Renal cortical epithelial cell (primary cell): ENCODE measurements at places on chromosomes 4 and X. TPM values are rescaled to one million over a fixed set of nuclear protein-coding genes. Genes with fewer than 3 reads are reported as not detected.

DNA sequence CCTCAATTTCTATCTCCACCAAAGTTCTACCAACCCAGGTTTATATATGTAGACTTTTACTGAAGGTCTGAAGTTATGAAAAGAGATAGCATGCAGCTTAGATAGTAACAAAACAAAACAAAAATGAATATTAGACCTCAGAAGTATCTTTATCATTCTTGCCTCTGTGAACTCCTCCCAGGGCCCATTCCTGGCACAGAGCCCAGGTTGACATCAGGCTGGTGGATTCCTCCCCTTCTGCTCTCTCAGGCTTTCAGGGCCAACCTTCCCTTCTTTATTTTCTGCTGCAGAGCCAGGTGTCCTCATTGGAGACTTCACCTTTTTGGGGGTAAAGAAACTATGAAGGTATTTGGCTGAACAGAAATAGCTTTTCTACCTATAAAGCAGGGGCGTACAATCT, 112.8 kb upstream of the PITX2 start:
- no peak for DNase-seq

- no peak for DNase-seq
These were observed 82.1 kb downstream of the GUCY2F start for GRCh38 chrX:109399831-109400230.

The PGAM4 gene
- total RNA-seq, result not detected in 2 replicates

DNA sequence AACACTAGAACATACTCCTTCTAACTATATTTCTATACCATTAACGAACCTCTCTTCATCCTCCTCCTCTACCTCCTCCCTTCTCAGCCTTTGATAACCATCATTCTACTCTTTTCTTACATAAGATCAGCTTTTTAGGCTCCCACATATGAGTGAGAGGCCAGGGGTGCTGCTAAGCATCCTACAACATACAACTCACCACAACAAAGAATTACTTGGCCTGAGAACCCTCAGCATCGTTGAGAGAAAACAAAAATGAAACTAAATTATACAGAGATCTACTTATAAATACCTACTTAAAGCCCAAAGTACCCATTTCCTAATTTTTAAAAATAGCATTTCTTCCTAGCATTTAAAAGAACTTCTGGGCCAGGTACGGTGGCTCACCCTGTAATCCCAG, 77.7 kb downstream of the CC2D2A start:
- DNase-seq, result no peak

The SERPINA7 gene
- total RNA-seq, result not detected in 2 replicates

The ASB11 gene
- total RNA-seq, result not detected in 2 replicates

GRCh38 chr4:77599378-77599777, 6.2 kb upstream of the CXCL13 start:
- DNase-seq, result peak; percentile 55

GRCh38 chr4:168308912-168309311, 9.6 kb downstream of the DDX60 start:
- DNase-seq, result no peak

The TEX11 gene
- 0.05 TPM in 1 of 2 replicates, not detected in the other for total RNA-seq

DNA sequence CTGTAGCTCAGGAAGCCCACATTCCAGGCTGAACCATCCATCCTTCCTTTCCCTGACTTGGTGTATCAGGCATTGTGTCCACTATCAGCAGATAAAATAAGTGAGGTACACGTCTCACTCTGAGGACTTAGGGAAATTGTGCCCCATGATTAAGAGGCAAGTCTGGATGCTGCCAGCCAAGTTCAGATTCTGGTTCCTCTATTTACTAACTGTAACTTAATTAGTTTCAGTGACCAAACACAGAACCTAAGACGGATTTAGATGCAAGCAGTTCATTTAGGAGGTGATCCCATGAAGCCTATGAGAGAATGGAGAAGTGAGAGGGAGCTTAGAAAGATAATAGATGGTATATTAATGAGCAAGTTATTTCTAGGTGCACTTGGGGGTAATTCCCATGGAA, 56.6 kb upstream of the PACRGL start:
- no peak for DNase-seq

DNA sequence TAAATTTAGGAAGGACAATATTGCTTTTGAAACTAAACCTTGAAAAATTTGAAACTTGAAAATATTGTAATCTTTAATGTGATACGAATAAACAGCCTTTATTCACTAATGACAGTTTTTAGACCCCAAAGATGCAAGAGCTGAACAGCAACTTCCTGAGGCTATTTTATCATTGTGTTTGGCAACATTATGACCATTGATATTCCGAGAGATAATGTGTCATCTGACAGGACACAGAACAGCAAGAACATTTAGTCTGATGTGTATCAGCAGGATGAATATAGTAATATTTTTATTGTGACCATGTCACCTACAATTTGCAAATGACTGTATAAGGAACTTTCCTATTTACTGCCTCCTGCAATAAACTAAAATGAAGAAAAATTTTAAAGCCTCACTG, 316.0 kb downstream of the ADAM29 start:
- no peak for DNase-seq

The NPNT gene
- total RNA-seq, result 10.3 and 47.2 TPM in 2 replicates

GRCh38 chr4:124790471-124790870, 77.9 kb upstream of the ANKRD50 start:
- no peak for DNase-seq

GRCh38 chr4:2069986-2070385, 10.9 kb downstream of the NAT8L start:
- DNase-seq, result no peak

The FMR1 gene
- 27.6 and 77.9 TPM in 2 replicates for total RNA-seq

The EXOC1 gene
- total RNA-seq, result 50.9 and 62.6 TPM in 2 replicates

The FABP2 gene
- total RNA-seq, result under 0.01 TPM in 1 of 2 replicates, not detected in the other

DNA sequence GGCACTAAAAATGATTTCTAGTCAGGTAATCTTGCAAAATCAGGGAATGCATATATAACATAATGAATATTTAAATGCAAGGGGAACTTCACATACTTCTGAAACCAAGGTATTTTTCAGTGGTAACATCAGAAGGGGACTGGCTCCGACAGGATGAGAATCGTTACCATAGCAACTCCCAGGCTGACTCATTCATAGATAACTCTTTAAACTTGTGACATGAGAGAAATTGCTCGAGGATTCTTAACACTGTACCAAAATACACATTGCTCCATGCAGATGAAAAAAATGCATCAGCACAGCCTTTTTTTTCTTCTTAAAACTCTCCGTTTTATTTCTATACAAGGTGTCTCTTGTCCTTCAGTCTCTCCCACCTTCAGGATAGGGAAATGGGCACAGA, 114.3 kb downstream of the GABRB1 start:
- peak; percentile 56 for DNase-seq

DNA sequence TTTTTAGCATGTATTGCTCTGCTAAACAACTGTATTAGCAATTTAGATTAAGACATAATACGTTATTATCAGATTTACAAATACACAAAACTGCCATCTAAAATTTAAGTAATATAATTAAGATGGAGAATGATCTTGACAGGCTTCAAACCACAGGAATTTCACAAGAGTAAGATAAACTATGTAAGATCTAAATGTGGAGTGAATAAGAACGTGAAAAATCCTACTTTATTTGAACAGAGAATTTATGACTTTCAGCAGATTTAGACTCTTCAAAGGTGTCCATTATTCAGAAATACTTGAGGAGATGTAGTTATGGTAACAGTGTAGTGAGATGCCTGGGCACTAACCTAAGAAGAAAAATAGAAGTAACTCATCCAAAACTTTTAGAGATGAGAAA, 73.2 kb downstream of the SLC4A4 start:
- DNase-seq, result no peak

DNA sequence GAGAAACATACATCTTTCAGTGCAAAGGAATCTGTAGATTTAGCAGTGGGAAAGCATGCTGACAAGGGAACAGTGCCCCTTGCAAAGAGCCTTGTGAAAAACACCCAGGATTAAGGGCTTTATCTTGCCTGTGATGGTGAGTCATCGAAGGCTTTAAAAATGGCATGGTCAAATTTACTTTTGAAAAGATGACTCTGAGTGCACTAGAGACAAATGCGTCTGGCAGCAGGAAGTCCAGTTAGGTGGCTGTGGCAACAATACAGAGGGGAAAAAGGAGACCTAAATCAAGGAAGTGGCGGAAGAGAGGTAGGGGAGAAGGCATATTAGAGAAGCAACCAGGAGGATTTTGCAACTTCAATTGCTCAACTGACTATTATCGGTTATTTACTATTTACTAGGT, 472.6 kb upstream of the CPEB2 start:
- peak; percentile 9 for DNase-seq

DNA sequence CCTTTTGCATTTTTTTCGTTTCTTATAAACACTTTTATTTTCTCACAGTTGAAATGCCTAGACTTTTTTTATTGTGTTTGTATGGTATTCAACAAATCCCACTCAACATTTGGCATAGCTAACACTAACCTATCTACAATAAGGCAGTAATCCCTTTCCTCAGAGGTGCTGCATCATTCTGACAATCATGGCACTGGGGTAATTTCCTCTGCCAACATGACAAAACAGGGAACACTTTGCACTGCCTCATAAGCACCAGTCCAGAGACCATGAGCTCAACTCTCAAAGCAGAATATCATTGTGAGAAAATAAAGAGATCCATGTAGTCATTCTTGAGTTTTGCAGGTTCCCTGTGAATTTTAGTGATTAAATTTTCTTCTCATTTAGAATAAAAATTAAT, 183.8 kb upstream of the INTU start:
- DNase-seq, result no peak

DNA sequence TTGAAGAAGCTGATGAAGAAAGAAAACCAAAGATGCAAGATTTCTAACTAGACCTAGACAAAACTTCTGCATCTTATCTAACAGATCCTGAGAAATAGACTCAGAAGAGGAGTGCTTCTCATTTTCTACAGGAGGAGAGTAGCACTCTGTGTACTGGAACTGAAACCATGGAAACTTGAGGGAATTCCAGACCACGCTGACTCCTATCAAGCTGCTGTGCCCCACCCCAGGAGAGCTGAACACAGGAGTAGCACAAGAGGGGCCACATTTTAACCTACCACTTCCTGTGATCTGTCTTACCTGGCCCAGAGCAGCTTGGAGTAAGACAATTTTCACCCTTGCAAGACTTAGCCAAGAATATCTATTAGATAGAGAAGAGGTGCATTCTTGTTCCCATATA, 248.9 kb downstream of the SCFD2 start:
- peak; percentile 44 for DNase-seq

The P2RY4 gene
- total RNA-seq, result 0.15 TPM in 1 of 2 replicates, not detected in the other

The USP51 gene
- total RNA-seq, result 1.0 and 4.5 TPM in 2 replicates

DNA sequence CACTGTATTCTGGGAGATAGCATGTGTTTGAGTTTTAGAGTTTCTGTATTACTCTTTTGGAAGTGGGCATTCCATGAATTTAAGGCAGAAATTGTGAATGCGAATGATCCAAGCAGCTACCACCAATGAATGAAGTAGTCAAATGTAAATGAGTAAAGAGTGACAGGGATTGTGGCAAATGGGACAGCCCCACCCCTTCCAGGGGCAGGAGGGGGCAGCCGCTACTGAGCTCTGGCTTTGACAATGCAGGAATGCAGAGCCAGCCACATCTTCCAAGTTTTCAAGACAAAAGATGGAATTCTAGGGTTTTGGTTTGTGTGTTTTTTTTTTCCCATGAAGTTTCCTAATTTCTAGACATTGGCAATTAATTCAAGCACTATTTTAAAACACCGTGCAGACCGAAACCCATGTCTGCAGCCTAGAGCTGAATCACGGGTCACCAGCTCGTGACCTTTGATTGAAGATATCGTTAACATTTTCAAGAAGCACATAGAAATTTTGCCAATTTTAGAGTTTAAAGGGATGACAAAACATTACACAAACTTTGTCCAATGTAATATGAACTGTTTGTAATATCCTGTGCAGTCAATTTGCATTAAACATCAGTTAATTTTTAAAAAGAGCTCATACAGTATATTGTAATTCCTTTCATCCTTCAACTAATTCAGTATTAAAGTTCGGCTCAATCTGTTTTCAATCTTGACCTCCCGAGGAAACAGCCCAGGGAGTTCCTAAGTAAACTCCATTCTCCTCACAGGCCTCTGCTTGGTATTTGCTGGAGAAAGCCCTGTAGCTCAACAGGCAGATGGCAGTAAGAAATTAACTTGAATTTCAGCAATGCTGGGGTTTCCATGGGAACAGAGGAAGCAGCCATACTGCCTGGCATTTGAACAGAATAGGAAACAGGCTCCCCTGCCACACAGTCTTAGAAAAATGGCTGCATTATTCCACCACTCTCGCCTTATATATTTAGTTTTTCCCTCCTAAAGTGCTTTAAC, 83.4 kb downstream of the UCHL1 start:
- peak; percentile 90 for DNase-seq

- no peak for DNase-seq
These were observed 24.2 kb downstream of the CASP3 start for GRCh38 chr4:184624972-184625554.
